Muscle of arm (tissue), 14 donors: ENCODE measurements at places on chromosomes 4 and X.
A peak's percentile ranks its signal among the peaks of the same experiment; 100 is the strongest.

- no peak for DNase-seq
These were observed 13.8 kb downstream of the CXCL13 start for GRCh38 chr4:77619408-77619807.

DNA sequence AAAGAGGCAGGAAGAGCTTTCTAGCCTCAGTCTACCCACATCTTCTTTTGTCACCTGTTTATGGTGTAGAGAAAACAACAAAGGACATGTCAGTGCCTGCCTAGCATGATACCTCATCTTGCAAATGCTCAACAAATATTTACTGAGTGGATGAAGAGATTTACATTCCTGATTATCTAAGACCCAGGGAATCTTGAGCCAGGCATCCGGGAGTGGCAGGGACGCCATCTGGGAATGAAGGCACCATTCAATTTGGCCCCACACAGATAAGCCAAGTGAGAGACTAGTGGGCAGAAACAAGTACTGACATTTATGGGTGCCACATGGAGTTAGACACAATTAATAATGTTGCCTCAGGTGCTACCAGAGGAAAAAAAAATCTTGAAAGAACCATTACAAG is 36.8 kb upstream of the CASK start:
- DNase-seq: no peak

DNA sequence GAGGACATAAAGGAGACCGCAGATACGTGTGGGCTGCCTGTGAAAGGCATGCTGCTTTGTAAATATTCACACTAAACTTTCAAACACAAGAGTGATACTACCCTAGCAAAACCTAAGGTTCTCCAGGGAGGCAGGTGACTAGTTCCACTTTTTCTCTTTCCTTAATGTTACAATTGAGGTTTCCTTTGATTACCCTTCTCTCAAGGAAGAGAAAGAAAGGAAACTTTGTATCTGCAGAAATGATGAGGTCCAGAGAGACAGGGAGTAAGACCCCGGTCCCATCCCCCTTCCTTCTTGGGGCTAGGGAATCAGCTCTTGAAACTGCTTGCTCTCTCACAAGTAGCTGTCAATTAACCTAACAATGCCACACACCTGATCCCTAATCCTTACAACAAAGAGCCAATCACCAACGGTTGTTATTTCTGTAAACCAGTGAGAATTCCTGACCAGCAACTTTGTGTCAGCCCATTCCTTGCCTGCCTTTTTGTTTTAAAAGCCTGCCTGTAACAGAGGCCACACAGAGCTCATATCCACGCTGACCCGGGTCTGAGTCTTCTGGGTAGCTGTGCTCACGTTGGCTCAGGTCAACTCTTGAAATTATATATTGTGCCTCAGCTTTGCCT is 754.8 kb upstream of the FRG1 start:
- DNase-seq: no peak

DNA sequence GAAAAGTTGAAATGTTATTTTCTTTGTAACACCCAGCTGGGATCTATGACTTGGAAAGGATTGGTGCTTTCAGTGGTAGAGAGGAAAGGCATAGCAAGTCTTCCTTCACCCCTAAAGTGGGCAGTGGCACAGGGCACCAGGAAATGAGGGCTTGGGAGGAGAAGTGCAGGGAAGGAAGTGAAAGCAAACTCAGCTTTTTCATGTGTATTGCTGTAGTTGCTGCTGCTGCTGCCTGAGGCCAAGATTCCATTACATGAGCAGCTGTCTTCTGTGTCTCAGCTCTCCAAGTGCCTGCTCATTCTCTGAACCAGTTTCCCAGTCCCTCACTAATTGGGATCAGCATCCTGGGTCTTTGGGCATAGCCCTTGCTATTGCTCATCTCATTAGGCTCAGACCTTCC is 2.6 kb downstream of the HCCS start:
- DNase-seq: no peak

GRCh38 chr4:13681570-13681969 is 54.0 kb upstream of the BOD1L1 start:
- DNase-seq: no peak

DNA sequence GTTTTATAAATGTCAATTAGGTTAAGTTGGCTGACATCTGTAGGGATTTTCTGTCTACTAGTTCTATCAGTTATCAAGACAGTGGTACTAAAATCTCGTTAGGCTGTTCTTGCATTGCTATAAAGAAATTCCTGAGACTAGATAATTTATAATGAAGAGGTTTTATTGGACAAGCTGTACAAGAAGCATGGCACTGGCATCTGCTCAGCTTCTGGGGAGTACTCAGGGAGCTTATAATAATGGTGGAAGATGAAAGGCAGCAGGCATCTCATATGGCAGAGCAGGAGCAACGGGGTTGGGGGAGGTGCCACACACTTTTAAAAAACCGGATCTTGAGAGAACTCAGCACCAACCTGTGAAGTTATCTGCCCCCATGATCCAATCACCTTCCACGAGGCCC is 28.2 kb downstream of the CHIC2 start:
- DNase-seq: no peak

DNA sequence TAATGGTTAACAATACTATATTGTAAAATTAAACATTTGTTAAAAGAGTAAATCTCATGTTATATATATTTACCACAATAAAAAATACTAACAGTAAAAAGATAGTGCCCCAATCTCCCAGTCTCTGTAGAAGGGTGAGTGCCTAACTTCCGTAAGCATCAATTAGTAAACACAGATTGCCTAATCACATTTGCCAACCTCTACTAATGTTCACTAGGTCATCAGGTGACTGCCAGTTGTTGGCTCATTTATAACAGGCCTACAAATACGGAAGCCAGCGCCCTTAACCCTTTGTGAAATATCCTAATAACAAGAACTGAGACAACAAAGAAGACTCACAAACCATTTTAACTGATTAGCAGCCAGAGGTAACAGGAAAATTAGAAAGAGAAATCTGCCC is 345.1 kb downstream of the INPP4B start:
- no peak for DNase-seq

DNA sequence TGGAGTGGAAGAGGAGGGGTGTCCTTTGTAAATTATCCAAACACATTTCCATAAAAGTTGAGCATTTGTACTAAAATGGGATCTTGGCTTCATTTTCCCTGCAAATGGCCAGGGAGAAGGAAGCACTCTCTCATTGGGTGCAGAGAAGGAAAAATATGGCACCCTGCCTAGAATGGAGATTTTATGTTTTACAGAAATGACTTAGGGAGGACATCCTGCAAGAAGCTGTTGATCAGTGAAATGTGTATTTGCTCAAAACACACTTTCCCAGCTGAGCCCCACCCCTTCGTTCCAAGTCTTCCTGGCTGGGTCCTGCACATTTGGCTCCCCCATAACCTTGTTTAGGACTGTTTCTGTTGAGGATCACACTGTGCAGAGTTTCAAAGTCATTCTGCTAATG is 213.5 kb upstream of the TAPT1 start:
- DNase-seq: peak; percentile 85

DNA sequence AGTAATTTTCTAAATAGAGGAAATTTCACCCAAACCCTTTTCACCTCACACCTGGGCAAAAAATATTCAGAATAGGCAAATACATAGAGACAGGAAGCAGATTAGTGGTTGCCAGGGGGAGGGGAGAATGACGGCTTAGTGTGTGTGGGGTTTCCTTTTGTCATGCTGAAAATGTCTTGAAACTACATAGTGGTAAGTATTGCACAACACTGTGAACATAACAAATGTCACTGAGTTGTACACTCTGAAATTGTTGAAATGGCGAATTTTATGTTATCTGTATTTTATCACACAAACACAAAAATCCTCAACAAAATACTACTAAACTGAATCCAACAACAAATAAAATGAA is 60.7 kb upstream of the PLAC1 start:
- DNase-seq: no peak

- no peak for DNase-seq
These were observed 45.7 kb upstream of the ADRA2C start for GRCh38 chr4:3720466-3720865.

- DNase-seq: no peak
These were observed 13.8 kb downstream of the GALNT7 start for GRCh38 chr4:173182403-173182802.

DNA sequence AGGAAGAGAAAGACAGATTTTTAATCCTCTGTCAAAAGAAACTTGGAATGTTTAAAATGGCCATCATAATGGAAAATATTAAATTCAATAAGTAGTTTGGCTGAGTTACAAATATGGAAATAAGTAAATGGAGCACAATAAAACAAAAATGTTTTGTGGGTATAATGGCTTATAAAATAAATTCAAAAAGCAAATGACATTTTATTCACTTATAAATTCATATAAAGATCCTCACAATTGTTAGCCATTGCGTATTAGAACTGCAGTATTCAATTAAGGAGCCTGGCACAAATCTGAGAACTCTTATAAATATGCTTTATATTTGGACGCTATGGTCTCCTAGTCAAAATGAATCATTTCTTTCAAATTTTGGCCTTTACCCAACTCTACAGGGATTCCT is 339.0 kb upstream of the PABPC4L start:
- DNase-seq: no peak

- DNase-seq: no peak
These were observed 594.6 kb downstream of the IL15 start for GRCh38 chr4:142230991-142231390.
